Left forelimb (tissue), 1 donor: ENCODE measurements at places on chromosomes 12 and 14.

DNA sequence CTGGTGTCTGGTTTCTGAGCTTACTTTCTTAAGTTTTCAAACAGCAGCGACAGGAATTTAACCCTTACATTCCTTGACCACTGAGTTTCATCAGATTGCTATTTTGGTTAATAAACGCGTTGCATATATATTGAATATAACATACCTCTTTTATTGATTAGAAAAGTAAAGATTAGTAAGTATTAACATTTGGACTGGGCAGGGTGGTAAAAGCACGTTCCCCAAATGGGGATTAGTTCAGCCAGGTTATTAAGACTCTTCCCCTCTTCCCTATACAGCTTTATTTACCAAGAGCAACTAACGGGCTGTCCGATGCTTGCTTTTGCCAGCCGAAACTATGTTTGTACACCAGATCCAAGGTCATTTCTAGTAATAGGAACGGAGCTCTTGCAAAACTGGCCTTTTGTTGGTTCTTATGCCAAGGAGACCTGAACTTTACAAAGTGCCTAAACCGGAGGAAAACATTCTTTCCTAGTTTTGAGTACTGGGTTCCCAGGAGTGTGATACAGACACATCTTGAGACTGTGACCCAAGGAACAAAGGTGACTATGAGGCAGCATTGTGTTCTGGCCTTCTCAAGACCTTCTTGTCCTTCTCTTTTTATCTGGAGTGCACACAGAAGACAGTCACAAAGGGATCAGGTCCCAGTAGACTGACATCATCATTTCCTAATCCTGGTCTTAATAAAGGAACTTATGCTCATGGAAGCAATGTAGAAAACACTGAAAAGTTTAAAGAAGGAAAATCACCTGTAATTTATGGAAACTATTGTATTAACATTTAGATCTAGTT lies 2.6 kb downstream of the GLRX5 start:
- no peak for DNase-seq

DNA sequence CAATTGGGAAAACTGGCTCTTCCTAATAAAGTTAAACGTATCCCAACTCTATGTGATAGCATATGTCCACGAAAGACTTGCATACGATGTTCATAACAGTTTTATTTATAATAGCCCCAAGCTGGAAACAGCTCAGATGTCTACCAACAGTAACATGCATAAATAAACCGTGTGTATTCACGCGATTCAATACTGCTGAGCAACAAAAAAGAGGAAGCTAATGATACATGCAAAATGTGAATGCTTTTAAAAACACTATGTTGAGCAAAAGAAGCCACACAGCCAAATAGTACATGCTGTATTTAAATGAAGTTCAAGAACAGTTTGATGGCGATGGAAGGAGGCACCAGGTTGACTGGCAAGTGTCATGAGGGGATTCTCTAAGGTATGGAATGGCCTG lies 55.7 kb downstream of the TRIM9 start:
- no peak for DNase-seq

GRCh38 chr12:109127533-109128242 lies 11.3 kb downstream of the ACACB start:
- DNase-seq: no peak

DNA sequence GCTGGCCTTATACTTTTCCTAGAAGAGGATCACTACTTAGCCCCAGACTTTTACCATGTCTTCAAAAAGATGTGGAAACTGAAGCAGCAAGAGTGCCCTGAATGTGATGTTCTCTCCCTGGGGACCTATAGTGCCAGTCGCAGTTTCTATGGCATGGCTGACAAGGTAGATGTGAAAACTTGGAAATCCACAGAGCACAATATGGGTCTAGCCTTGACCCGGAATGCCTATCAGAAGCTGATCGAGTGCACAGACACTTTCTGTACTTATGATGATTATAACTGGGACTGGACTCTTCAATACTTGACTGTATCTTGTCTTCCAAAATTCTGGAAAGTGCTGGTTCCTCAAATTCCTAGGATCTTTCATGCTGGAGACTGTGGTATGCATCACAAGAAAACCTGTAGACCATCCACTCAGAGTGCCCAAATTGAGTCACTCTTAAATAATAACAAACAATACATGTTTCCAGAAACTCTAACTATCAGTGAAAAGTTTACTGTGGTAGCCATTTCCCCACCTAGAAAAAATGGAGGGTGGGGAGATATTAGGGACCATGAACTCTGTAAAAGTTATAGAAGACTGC lies 1.5 kb downstream of the MGAT2 start:
- no peak for DNase-seq

GRCh38 chr12:58081488-58081887 lies 140.1 kb downstream of the ATP23 start:
- DNase-seq: no peak
